Endodermal cell (in vitro differentiated cells): ENCODE measurements at places on chromosomes 16 and 17. TPM values are rescaled to one million over a fixed set of nuclear protein-coding genes. Genes with fewer than 3 reads are reported as not detected.
A peak's percentile ranks its signal among the peaks of the same experiment; 100 is the strongest.

Gene COX4I1
- 361 to 436 TPM (median 405 TPM) in 3 replicates for total RNA-seq

Gene EIF5A
- total RNA-seq = 303 to 505 TPM (median 488 TPM) in 3 replicates

Gene CNGB1
- total RNA-seq = 0.29 and 0.59 TPM in 2 replicates

Gene SPATA22
- total RNA-seq = not detected in 3 replicates

Gene PRAC2
- total RNA-seq = not detected in 3 replicates

Gene SPATA32
- total RNA-seq = 0.11 and 0.18 TPM in 2 replicates

Gene OTOA
- 0.07 TPM in 1 of 2 replicates, not detected in the other for total RNA-seq

Gene RAB34
- 112 TPM in 2 replicates for total RNA-seq

Gene NPTX1
- total RNA-seq = 0.24 to 0.49 TPM in 2 of 3 replicates, not detected in the other

Gene RND2
- 55.5 and 56.2 TPM in 2 replicates for total RNA-seq

Gene ASPHD1
- total RNA-seq = 2.4 to 6.1 TPM (median 4.1 TPM) in 3 replicates

Gene SLC35G6
- not detected in 2 replicates for total RNA-seq

Gene RASL10B
- total RNA-seq = 19.2 to 33.2 TPM (median 31.9 TPM) in 3 replicates

Gene PRSS27
- total RNA-seq = 3.8 and 4.2 TPM in 2 replicates

Gene SOX8
- 0.67 to 0.77 TPM (median 0.69 TPM) in 3 replicates for total RNA-seq

GRCh38 chr16:53745086-53745485, 41.1 kb downstream of the FTO start:
- DNase-seq = no peak

- no peak for DNase-seq
Observed at GRCh38 chr16:68450741-68451255, 2.5 kb upstream of the SMPD3 start.

GRCh38 chr16:53369921-53370320, 64.3 kb upstream of the RBL2 start:
- DNase-seq = no peak

GRCh38 chr17:83178533-83179304, 99.3 kb downstream of the METRNL start:
- peak; percentile 38 for DNase-seq

DNA sequence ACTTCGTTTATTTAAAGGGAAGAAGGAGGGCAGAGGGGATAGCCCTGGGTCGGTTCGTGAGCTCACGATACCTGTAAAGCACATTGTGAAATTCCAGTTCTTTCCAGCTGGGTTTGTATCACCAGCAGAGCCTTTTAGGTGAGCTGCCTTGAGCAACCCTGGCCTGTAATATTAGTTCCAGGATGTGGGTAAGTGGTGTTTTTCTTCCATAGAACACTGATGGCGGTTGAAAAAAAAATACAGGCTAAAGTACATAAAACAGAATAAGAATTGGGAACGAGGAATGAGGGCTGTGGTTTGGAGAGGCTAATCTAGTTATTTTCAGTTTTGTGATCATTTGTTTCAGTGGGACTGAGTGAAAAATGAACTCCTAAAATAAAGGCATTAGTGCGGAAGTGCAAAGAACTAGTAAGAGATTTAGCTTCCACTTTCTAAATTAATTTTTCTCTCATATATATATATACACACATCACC, 20.6 kb downstream of the HS3ST3B1 start:
- peak; percentile 27 for DNase-seq

GRCh38 chr16:68646953-68647659, 2.0 kb downstream of the CDH3 start:
- no peak for DNase-seq

DNA sequence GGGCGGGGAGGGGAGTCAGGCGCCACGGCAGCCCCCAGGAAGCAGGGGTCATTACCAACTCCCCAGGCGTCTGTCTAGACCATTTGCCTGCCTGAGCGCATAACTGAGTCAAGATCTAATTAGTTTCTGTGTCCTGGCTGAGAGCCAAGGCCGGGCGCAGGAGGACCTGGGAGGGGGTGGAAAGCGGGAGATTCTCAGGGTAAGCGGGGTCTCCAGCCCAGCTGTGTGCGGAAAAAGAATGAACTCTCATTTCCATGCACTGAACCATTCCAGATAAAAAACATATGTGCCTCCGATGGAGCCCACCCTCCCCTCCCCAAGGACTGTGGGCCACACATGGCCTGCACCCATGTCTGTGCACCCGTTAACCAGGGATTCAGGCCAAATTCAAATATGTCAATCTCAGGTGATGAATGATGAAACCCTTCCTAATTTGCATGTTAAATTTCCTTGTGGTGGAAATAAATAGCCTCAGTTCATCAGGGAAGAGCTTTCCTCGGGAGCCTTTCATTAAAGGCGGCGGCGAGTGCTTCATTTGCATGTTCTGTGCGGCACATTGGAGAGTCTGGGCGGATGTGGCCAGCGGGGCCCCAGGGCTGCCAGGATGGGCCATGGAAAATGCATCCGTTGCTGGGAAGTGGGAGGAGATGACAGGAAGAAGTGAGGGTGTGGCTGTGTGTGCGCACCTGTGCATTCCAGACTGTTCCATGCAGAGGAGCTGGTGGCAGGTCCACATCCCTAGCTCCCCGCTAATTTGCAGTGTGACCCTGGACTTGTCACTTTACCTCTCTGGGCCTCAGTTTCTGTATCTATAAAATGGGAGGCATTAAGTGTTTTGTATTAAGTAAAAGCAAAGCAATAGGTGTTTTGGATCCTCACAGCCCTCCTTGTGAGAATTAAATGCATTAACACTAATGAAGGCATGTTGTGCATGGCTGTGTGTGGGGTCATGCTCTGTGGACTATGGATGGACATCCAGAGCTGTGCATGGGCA, 151.1 kb downstream of the SDK2 start:
- peak; percentile 90 for DNase-seq

- no peak for DNase-seq
Observed at GRCh38 chr17:12918142-12918541, 99.7 kb downstream of the ELAC2 start.

DNA sequence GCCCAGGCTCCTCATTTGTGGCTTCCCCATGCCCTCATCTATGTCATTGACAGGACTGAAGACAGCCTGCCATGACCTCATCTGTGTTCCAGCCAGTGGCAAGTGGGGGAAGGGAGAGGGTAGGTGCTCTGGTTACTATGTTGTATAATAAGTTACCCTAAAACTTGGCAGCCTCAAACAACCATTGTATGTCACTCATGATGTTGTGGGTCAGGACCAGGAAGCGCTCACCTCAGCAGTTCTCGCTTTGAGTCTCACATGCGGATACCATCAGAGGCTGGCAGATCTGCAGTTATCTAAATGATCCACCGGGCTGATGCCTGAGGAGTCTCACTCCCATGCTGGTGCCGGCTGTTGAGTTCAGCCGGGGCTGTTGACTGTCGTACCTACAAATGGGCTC, 89.0 kb upstream of the TMEM97 start:
- peak; percentile 67 for DNase-seq

- DNase-seq = peak; percentile 67
Observed at GRCh38 chr17:34252444-34253138, 2.5 kb upstream of the CCL2 start.

DNA sequence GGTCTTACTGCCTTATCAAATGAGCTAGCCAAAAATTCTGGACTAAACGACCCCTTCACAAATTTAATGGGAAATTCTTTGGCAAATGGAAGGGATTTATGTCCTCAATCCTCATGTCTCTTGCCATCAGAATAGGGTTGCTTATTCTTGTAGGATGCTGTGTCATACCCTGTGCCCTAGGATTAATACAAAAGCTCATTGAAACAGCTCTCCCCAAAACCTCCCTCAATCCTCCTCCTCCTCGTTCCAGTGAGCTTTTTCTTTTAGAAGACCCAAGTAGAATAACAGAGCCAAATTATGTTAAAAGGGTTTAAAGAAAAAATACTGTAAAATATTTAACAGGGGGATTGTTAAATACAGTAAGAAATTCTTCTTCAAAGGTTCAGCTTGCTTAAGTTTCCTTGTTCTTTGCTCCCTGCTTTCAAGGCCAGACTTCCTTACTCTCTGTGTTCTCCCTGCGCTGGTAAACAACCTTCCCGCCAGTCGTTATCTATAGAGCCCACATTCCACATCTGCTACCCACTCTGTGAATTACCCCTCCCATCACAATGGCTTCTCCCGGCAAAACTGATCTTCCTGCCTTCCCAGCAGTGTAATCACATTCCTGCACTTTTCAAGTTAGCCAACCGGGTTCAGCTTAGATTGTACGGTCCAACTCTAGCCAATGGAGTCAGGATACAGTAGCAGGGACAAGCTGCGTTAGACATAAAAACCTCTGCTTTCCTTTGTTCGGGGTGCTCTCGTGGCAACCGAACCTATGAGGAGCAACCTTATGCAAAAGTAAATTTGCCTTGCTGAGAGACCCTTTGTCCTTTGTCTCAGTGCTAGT, 9.7 kb downstream of the HPR start:
- DNase-seq = peak; percentile 80

GRCh38 chr16:77432264-77432663, 2.6 kb downstream of the ADAMTS18 start:
- no peak for DNase-seq

GRCh38 chr17:77772899-77773358, 185.6 kb upstream of the TNRC6C start:
- peak; percentile 86 for DNase-seq

DNA sequence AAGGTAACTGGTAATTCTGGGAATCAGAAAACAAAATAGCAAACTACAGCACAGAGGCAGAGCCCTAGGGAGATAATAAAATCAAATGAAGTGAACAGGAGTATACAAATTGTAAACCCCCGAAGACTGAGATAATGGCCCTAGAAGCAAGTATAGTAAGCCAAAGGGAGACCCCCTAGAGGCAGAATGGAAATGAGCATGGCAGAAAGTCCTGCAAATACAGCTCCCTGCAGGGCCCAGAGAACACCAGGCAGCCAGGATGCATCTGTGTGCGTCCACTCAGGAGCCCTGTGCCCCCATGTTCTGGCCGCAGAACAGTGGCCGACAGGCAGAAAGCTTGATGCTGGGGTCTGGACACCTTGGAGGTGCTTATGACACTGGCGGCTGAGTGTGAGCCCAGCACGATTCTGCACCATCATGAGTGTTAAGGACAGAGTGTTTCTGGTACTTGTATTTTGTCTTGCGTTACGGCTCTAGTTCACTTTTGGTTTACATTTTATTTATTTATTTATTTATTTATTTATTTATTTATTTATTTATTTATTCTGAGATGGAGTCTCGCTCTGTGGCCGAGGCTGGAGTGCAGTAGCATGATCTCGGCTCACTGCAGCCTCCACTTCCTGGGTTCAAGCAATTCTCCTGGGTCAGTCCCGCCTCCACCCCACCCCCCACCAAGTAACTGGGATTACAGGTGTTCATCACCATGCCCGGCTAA, 48.7 kb downstream of the RGS9 start:
- peak; percentile 78 for DNase-seq

GRCh38 chr17:80102664-80103448, 1.5 kb downstream of the GAA start:
- DNase-seq = no peak

DNA sequence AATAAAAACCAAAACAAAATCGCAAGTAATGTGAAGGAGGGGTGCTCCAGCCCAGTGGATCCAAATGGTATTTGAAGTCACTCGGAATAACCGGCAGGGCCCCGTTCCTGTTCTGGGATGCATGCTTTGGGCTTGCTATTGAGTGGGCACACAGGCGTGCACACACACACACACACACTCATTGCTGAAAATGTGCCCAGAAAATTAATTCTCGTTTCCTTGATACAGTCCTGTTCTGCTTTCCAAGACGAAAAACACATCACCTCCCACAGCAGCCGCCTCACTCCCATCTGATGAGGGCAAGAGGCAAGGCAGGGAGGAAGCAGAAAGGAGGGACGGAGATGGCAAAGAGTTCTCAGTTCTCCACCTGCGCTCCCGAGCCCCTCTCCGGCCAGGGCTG, 62.2 kb upstream of the SDK2 start:
- no peak for DNase-seq

- no peak for DNase-seq
Observed at GRCh38 chr17:3647251-3647650, 10.7 kb downstream of the CTNS start.

GRCh38 chr17:49148171-49148570, 15.6 kb downstream of the B4GALNT2 start:
- DNase-seq = no peak

- peak; percentile 66 for DNase-seq
Observed at GRCh38 chr16:3026609-3027488, 3.0 kb downstream of the THOC6 start.

DNA sequence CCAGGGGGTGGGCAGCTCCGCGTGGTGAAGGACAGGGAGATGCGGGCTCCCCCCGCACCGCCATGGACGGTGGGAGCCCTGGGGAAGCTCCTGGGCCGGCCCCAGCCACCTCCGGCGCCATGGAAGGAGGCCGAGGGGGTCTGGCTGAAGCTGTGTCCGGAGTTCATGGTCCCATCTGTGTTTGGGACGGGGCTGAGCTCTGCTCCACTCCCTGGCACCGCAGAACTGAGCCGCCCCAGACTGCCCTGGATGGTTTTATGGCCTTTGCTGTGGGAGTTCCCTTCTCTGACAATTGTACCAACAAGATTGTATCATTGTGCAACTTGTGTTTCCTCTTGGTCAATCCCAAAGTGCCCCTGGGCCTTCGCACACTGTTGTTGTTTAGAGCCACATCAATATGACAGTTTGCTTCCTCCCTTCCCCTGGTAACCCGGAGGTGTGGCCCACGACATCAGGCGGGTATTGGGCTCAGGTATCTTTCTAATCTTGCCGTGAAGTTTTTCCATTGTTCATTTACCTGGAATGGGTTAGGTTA, 942 bp downstream of the KRT23 start:
- DNase-seq = no peak

DNA sequence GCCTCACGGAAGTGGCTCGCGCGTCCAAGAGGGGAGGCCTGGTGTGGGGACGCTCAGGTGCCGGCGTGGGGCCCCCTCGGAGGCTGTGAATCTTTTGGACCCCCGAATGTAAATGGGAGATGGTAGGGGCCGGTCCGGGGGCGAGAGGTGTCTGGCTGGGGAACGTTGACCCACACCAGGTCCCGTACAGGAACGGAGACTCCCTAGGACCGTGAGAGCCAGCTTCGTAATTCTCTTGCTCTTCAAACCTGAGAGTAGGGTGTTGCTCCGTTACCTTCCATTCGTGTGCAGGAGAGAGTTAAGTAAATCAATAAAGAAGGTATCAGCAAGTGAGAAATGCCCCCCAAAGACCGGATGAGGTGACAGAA, 481 bp downstream of the LYRM1 start:
- DNase-seq = no peak

- DNase-seq = peak; percentile 98
Observed at GRCh38 chr16:58487566-58488351, 12.2 kb upstream of the NDRG4 start.

DNA sequence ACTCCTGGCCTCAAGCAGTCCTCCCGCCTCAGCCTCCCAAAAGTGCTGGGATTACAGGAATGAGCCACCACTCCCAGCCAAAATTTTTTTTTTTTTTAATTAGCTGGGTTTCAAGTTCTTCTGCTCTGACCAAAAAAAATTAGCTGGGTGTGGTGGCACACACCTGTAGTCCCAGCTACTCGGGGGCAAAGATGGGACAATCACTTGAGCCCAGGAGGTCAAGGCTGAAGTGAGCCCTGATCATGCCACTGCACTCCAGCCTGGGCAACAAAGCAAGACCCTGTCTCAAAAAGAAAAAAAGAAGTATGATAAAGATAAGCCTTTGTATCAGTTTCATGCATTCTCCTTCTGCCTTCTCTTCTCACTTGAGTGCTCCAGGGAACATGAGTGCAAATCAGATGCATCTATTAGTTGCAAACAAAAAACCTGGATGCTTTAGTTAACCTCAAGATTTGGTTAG, 1.9 kb downstream of the NQO1 start:
- DNase-seq = no peak

GRCh38 chr16:27701381-27701780, 151.4 kb downstream of the KATNIP start:
- no peak for DNase-seq
